ENCODE measurements at places on chromosomes 12 and 14.

- DNase-seq = no peak
These were observed 67.8 kb upstream of the NAP1L1 start for GRCh38 chr12:76152181-76152807.

DNA sequence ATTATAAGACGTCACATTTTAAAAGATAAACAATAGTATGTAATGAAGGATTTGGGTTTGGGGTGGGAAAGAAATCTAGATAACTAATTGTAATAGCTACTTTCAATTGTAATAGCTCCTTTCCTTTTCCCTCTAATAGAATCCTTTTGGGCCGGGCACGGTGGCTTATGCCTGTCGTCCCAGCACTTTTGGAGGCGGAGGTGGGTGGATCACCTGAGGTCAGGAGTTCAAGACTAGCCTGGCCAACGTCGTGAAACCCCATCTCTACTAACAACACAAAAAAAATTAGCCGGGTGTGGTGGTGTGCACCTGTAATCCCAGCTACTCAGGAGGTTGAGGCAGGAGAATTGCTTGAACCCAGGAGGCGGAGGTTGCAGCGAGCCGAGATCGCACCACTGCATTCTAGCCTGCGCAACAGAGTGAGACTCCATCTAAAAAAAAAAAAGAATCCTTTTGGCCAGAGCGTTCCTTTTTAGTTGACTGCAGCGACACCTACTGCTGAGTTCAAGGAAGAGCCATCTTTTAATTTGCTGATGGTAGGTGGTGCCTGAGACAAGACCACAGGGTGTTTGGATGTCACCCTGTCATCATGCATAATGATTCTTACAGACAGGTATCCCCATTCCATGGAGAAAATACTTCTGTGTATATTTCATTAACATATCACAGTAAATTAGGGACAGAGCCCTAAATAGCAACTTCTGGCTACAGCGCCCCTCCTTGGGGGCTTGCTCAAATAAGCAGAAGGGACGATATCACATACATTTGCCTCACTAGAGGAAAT, 79.5 kb downstream of the ARMH4 start:
- peak; percentile 45 for DNase-seq

DNA sequence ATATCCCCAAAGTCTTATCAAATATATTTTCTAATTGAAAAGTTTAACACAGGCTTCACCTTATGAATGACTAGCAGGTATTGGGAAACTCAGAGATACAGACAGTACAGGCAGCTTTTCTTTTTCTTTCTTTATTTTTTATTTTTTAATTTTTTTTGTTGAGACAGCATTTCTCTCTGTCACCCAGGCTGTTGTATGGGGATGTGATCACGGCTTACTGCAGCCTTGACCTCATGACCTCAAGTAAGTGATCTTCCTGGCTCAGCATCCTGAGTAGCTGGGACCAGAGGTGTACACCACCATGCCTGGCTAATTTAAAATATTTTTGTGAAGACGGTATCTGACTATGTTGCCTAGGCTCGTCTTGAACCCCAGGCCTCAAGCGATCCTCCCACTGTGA, 85.0 kb downstream of the BRMS1L start:
- no peak for DNase-seq

DNA sequence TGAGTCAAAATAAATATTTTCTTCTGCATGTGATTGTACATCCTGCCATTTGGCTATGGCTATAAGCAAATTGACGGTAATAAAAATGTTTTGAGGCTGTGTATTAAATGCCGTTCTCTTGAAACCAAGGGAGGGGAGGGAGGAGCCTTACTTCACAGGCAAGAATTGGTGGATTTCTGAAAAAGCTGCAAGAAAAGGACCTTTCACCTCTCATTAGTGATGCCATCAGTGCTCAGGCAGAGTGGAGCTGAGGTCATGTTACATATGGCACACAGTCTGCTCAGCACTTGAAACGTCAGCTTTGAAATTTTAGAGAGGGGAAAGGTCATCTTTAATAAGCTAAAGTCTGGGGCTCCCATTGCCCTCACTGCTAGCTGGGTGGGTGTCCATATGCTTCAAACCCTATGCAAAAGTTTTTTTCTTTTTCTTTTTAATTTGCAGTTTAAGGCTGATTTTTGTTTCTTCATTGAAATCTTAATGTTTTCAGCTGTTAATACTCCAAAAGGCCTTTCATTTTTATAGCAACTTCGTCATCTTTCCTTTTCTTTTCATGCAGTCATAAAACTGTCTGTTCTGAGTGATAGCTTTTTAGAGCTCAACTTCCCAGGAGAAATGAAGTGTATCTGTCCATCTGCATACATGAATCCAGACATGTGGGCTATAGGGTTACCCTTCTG, 9.8 kb upstream of the SIX1 start:
- DNase-seq = no peak

DNA sequence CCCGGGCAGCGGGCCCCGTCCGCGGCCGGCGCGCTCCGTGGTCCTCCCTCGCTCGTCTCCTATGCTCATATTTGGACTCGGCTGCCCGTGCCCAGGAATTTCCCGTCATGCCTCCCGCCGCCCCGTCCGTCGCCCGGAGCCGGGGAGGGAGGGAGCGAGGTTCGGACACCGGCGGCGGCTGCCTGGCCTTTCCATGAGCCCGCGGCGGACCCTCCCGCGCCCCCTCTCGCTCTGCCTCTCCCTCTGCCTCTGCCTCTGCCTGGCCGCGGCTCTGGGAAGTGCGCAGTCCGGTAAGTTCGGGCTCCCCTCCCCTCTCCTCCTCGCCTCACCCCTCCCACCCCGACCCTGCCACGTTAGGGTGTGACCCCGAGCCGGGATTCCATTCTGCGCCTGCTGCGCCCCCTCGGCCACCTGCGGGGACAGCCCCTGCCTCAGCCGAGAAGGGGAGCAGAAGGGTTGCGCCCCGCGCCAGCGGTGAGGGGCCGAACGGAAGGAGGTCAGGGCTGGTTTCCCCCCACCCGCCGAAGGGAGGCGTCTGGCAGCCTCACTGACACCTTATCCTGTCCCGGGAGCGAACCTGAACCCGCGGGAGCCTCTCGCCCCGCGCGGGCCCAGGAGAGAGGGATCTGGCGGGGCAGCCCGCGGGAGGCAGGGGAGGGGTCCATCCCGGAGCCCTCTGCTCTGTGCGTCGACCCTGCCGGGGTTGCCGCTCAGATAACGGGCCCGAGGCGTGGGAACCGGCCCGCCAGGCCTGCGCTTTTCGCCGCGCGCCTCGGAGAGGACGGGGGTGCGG, at the start of gene MSRB3:
TSS of gene MSRB3 (plus strand) at position 108 of the 793 bp plus-strand sequence. CDS start 29,897 bp downstream, outside the sequence.
- DNase-seq = peak; percentile 56
